OCI-LY7 (cell line): ENCODE measurements at places on chromosomes 5 and 9. TPM values are rescaled to one million over a fixed set of nuclear protein-coding genes. Genes with fewer than 3 reads are reported as not detected.

ADRA1B gene
- not detected in 2 replicates for total RNA-seq

FIBCD1 gene
- not detected in 2 replicates for total RNA-seq

SLC23A1 gene
- total RNA-seq, result 63.1 and 67.9 TPM in 2 replicates

NR4A3 gene
- total RNA-seq, result 0.46 and 0.74 TPM in 2 replicates

TLR4 gene
- total RNA-seq, result 10.0 and 10.4 TPM in 2 replicates

TAF11L10 gene
- total RNA-seq, result not detected in 2 replicates
